Nucleus accumbens (tissue), 56 donors: ENCODE measurements at places on chromosomes 11 and 22.

- DNase-seq, result no peak
Measured at GRCh38 chr22:46625113-46625842, 5.1 kb downstream of the GRAMD4 start.

DNA sequence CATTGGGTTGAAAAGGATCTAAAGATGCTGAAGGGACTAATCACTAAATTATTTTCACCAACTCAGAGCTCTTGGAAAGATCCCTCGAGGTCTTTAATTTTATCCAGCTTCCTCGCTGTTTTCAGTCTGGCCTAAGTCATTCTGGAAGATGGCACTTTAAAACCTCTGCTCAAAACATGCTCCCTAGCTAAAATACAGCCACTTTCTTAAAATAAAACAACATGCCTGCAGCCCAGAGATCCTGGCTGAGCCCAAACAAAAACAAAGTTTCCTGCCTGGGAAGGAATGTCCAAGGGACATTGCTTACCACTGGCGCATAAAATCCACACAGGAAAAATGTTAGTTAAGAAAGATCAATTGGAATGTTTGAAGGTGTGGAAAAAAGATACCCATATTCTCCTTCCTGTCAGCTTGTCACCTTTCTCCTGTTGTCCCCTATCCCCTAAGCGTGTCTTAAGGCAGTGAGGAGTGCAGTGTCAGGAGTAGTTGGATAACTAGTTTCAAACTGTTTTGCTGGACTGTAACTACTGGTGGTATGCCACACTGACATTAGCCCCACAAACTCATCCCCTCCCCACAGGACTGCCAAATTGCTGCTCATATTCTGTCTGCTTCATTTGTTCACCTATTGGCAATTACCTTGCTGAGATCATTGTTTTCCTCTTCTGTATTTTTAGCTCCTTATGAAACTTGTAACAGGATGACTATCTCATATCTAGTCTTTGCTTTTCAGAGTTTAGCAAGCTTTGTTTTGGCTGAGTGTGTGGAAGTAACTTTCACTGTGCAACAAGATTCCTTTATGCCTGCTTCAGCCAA, 108.3 kb upstream of the SESN3 start:
- no peak for DNase-seq

- DNase-seq, result no peak
Measured at GRCh38 chr11:47867823-47868222, 19.7 kb upstream of the NUP160 start.

DNA sequence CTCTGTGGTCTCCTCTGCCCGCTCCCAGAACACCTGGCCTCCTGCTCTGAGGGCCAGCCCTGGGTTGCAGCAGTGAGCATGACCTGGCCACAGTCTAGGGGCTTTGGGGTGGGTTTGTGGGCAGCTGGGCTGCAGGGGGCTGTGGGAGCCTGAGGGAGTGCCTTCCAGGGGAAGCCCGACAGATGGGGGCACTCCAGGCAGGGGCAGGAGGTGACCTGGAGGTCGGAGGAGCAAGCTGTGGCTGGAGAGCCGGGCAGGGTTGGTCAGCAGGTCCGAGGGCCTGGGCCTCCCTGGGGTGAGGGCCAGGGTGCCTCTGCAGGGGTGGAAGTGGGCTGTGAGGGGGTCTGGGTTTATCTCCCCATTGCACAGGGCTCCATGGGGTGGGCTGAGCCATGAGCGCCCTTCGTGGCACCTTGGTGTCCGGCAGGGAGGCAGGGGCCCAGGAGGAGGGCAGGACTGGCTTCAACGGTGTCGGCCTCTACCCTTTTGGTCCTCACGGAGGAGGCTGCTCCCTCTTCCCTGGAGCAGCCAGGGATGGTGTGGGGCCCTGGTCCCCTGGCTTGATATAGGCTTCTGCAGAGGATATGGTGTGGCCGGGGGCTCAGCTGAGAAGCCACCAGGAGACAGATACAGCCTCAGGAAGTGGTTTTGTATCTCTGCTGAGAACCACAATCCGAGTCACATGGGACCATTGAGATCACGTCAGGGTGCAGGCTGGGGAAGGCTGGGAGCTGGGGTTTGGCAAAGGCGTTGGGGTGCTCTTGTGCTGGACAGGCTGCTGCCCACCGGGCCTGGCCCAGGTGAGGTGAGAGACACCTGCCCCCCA, 22.3 kb downstream of the KCNQ1 start:
- DNase-seq, result no peak

GRCh38 chr11:25293166-25293565, 796.3 kb downstream of the LUZP2 start:
- no peak for DNase-seq
